ENCODE measurements at places on chromosomes 12 and 14.

DNA sequence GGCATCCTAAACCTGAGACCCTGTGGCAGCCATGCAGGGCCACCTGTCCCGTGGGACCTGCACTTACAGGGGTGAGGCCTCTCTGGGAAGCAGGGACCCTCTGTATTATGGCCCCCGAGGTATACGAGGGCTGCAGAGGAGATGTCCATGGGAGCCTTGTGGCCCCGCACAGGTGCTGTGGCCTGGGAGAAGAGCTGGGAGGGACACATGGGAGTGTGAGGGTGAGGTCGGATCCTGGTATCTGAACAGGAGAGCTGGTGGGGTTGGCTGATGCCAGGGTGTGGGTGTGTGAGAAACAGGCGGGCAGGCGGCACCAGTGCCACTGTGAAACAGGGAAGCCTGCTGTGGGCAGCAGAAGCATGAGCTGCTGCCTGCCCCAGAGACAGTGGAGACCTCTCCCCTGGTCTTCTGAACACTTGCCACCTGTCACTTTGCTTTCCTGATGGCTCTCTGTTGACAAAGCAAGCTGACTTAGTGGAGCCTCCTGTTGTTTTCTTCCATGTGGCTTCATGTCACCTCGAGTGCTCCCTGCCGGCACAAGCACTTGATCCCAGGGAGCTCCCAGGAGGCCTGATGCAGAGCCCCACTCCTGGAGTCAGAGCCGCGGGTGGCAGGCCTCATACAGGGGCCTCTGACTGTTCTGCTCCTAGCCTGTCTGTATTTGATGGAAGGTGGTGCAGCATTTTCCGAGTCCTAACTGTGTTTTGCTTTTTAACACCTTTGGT is 19.8 kb upstream of the AMN start:
- no peak for DNase-seq

GRCh38 chr12:33205981-33206380 is 233.6 kb downstream of the SYT10 start:
- no peak for DNase-seq

GRCh38 chr12:68425998-68426397 is 93.8 kb upstream of the MDM1 start:
- no peak for DNase-seq

DNA sequence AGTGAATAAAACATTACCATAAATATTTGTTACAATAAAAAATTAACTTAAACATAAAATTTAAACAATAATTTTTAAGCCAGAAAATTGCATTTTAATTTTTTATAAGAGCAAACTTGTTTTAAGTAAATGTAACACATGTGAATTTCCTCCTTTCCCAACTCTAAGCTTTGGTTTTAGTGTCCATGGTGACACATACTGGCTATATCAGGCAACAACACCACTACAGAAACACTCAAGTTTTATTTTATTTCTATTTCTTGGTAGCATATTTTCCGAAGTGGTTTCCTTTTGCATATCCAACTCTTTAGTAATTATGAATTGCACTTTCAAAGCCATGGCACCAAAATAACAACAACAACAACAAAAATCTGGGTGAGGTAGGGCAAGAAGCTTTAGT is 2.2 kb downstream of the NELL2 start:
- DNase-seq, result peak; percentile 64

DNA sequence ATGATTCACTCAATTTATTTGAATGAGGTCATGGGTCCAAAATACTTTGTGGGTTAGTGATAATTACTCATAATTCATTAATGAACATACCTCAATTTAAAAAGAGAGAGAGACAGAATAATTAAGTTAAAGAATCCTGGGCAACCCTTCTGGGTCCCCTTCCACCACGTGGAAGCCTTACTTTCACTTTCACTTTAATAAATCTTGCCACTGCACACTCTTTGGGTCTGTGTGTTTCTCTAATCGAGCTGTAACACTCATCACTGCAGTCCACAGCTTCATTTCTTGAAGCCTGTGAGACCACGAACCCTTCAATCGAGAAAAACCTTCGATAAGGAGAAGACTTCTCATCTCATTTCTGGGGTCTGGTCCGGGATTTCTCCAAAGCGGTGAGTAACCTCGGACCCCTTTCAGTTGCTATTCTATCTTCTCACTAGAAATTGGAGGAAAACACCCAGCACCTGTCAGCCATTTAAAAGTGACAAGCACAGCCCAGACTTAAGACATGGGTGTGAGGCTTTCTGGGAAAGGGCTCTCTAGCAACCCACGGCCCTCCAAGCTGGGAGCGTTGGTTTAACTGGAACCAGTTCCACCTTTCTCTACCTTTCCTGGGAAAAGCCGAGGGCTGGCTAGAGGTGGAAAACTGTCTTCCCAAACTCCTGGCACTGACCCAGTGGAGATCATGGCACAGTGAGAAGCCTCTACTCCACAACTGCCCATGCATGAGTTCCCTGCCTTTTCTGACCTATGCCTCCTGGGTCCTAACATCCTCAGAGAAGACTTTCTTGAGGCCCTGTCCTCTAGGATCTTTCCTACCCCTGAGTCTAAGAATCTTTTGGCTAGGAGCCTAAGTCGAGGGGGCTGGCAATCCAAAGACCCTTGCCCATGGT is 148.8 kb upstream of the ATF7IP start:
- peak; percentile 62 for DNase-seq

- no peak for DNase-seq
These were observed 37.3 kb downstream of the AKAP6 start for GRCh38 chr14:32366256-32366879.

- DNase-seq, result no peak
These were observed 87.3 kb upstream of the E2F7 start for GRCh38 chr12:77152623-77153193.

DNA sequence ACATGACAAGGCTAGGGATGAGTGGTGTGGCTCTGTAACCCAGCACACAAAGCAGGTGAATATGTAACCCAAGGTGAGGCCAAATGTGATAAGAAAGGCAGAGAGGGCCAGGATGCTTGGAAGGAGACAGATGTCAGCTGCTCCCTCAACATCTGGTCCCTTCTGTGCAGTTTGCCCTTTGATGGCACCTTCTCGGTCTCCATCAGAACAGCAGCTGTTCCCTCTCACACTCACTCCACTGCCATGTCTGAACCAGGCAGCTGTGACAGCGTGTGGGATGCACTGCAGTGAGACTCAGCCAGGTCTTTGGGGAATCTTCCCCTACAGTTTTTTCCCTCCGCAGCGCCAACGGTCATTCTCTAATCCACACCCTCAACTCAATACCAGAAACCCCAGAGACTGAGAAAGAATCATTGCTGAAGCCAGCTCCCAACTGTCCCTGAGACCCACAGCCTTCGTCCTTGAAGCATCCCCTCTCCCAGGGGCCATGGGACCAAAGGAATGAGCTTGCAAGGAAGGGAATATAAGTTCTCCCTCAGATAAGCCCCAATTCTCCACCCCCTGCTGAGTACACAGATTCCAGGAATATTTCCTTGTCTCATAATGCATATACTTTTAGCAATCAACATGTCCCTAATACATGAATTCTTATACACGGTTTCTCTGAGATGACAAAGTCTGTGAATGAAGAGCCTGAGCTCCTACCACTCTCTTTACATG is 230.0 kb downstream of the GLT1D1 start:
- no peak for DNase-seq

DNA sequence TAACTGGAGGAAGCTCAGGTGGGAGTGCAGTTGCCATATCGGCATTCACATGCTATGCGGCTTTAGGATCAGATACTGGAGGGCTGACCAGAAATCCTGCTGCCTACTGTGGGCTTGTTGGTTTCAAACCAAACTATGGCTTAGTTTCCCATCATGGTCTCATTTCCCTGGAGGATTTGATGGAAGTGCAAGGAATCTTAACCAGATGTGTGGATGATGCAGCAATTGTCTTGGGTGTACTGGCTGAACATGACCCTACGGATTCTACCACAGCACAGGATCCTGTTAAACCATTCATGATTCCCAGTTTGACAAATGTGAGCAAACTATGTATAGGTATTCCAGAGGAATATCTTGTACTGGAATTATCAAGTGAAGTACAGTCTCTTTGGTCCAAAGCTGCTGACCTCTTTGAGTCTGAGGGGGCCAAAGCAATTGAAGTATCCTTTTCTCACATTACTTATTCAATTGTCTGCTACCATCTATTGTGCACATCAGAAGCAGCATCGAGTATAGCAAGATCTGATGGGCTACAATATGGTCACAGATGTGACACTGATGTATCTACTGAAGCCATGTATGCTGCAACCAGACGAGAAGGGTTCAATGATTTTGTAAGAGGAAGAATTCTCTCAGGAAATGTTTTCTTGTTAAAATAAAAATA is 42.9 kb downstream of the RALGAPA1 start:
- DNase-seq, result no peak

DNA sequence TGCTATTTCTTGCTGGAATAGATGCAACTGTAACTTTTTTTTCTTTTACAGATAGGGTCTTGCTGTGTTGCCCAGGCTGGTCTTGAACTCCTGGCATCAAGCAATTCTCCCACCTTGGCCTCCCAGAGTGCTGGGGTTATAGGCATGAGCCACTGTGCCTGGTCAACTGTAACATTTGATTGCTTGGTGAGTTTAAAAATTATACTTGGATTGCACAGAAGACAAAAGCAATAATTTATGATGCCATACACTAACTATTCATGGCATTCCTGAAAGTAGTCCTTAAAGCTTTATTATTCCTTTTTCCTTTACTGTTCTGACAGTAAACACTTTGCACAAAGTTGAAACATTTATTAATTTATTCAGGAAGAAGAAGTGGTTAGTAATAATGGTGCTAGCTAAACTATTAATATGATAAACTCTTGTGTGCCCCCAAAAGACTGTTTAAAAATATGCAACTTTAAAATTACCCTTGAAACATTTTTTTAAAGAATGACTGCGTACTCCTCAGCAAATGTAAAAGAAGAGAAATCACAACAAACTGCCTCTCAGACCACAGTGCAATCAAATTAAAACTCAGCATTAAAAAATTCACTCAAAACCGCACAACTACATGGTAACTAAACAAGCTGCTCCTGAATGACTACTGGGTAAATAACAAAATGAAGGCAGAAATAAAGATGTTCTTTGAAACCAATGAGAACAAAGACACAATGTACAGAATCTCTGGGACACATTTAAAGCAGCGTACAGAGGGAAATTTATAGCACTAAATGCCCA is 8.3 kb downstream of the PTPRB start:
- no peak for DNase-seq
